KBM-7 (cell line): ENCODE measurements at places on chromosomes 7 and 10.

DNA sequence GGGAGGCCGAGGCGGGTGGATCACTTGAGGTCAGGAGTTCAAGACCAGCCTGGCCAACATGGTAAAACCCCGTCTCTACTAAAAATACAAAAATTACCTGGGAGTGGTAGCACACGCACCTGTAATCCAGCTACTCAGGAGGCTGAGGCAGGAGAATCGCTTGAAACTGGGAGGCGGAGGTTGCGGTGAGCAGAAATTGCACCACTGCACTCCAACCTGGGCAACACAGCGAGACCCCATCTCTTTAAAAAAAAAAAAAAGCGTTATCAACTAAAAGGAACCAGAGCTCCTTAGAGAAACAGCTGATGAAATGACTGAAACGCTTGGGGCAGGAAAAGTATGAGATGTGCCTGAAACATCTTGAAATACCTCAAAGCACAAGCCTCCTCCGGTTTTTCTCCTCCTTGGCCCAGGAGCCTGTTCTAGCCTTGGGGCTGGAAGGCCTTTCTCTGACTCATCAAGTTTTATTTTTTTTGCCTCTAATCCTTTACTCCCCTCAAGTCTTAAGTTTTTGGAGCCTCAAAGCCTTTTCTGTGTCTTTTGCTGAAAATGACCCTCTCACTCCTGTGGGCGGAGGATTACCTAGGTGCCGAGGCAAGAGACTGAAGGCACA lies 2.6 kb upstream of the METTL27 start:
- no peak for DNase-seq

DNA sequence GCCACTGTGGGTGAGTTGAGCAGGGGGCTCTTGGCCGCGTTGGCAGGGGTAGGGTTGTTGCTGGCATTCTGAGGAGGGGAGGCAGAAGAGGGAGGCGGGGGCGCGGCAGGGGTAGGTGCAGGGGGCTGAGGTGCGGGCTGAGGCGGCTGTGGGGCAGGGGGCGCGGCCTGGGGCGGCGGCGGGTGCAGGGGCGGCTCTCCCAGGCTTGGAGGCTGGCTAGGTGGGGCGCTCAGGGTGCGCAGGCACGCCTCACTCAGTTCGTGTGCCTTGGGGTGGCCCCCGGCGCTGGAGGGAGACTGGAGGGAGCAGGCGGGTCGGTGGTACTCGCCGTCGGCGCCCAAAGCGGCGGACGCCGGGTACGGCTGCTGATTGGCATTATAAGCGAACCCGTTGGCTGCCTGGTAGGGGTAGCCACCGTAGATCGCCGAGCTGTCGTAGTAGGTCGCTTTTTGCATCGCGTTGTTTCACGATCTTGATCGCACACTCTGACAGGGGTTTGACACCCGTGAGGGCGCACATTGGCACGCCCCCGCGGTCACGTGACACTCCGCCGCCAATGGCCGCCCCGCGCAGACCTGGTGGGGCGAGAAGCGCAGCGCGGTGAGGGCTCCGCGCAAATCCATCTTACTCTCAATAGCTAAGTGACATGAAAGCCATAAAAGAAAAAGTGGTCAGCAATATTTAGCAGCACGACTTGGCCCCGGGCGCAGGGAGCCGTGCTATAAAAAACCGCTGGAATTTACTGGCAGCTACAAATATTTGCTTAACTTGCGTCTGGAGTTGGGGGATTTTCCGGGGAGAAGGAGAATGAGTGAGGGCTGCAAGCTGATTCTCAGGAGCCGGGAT lies 7.9 kb upstream of the HOXA2 start:
- DNase-seq = no peak

- DNase-seq = no peak
Measured at GRCh38 chr10:129655007-129655678, 188.1 kb downstream of the MGMT start.

- peak; percentile 54 for DNase-seq
Measured at GRCh38 chr7:136114966-136115762, 138.0 kb upstream of the MTPN start.

- no peak for DNase-seq
Measured at GRCh38 chr7:131174391-131174790, 153.3 kb upstream of the MKLN1 start.

DNA sequence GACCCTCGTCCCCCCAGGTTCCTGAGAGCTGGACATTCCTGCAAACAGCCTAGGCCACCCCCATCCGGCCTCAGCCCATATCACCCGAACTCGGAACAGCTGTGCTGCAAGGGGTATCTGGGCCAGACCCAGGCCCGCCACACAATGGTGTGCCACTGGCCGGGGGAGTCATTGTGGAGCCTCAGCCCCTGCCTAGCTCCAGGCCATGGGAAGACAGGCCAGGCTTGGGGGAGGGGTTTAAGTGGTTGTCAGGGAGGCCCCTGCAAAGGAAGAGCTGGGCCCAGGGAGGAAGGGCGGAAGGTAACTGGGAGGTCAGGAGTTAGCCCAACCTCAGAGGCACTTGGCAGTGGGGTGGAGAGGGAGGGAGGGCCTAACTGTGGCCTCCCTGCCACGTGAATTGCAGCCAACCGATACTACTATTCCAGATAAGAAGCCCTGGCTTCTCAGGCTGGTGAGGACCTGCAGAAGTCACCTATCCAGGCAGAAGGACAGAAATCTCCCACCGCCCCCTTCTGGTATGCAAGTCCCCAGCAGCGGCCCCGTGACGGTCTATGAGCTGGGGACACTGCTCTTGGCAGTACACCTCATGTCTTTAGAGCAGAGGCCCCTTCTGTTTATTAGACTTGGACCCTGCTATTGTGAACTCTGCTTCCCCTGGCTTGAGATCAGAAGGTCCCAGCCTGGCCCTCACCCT lies 26.8 kb downstream of the VSIR start:
- peak; percentile 97 for DNase-seq

GRCh38 chr7:155568842-155569494 lies 22.6 kb upstream of the CNPY1 start:
- DNase-seq = no peak

GRCh38 chr7:7517754-7518153 lies 17.9 kb downstream of the COL28A1 start:
- peak; percentile 25 for DNase-seq

DNA sequence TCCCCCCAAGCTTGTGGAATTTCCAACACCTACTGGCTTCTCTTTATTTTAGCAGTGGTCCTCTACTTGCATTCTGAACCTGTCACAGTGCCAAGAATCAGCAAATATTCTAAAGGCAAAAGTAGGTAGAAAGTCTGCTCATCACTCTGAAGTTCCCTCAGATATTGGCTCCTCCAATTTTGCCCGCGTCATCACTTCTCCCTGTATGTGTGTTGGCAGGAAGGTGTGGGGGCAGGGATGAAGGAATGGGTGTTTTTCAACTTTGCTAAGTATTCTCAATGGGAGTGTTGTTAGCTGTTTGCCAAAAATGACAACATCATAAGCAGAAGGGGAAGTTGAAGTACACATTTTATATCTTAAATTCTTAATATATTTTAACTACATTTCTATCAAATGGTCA lies 226.2 kb downstream of the POLR1F start:
- no peak for DNase-seq

GRCh38 chr10:100106865-100107264 lies 25.2 kb upstream of the CPN1 start:
- no peak for DNase-seq

DNA sequence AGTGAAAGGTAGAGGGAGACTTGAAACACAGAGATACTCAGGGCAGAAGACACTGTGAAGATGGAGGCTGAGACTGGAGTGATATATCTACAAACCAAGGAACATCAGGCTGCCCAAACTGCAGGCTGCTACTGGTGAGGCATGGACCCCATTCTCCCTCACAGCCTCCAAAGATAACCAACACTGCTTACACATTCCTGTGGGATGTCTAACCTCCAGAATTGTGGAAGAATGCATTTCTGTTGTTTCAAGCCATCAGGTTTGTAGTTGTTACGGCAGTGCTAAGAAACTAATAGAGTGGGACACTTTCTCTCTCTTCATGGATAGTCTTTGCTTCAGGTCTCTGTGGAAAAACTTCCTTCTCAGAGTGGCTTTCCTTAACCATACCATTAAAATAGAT lies 182.6 kb upstream of the TMEM106B start:
- DNase-seq = no peak
